Stimulated activated CD4-positive, alpha-beta T cell treated with anti-CD3 and anti-CD28 coated beads, Interleukin-1b, Interleukin-23, amount 100 ng/mL, for 48 hours (primary cell): ENCODE measurements at places on chromosomes 1 and 21.

- no peak for DNase-seq
These were observed 50.5 kb downstream of the PEX14 start for GRCh38 chr1:10525208-10525607.

DNA sequence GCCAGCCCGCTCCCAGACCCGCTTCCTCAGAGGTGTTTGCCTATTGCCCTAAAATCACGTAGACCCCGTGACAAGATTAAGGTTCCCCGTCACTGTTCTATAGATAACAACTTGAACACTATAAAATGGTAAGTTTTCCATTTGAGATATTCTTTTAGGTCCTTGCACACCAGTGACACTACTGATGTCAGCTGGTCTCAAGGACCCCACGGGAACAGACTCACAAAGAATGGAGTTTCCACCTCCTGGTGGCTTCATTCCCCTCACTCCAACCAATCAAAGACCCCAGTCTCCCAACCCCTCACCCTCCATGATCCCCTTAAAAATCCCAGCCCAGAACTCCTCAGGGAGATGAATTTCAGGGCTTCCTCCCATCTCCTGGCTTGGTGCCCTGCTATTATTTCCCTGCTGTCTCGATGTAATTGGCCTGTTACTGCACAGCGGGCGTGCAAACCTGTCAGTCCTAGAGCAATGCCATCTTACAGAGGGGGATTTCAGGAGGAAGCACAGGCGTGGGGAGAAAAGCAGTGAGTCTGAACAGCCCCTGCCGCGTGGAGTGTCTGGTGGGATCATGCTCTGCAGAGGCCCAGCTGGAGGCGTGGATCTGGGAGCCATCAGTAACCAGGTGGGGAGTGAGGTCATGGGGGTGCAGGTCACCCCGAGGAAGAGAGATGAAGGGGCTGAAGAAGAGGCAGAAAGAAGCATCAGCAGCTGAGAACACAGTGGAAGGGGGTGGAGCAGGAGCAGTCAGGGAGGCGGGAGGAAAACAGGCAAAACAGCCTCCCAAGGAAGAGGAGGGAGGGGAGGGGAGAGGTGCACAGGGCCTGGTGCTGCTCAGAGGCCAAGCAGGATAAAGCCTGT lies 35.1 kb upstream of the LBR start:
- no peak for DNase-seq

- no peak for DNase-seq
These were observed 322.8 kb downstream of the PAPPA2 start for GRCh38 chr1:176785791-176786190.

DNA sequence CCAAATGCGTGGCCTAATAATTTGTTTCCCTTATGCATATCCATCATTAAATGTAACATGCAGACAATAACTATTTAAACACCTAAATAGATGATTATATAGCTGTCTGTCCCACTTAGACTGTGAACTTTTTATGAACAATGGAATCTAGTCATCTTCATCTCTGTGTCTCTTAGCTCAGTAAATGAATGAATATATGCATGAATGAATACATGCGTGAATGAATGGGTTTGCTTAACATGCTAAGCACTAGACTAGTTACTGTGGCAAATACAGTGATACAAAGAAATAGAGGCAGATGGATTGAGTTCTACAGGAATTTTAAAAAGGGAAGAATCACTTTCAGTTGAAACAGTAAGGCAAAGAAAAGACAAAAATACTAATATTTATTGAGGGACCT lies 232.0 kb downstream of the FGGY start:
- no peak for DNase-seq

GRCh38 chr21:38358098-38358497 lies 101.3 kb downstream of the KCNJ15 start:
- DNase-seq, result no peak

DNA sequence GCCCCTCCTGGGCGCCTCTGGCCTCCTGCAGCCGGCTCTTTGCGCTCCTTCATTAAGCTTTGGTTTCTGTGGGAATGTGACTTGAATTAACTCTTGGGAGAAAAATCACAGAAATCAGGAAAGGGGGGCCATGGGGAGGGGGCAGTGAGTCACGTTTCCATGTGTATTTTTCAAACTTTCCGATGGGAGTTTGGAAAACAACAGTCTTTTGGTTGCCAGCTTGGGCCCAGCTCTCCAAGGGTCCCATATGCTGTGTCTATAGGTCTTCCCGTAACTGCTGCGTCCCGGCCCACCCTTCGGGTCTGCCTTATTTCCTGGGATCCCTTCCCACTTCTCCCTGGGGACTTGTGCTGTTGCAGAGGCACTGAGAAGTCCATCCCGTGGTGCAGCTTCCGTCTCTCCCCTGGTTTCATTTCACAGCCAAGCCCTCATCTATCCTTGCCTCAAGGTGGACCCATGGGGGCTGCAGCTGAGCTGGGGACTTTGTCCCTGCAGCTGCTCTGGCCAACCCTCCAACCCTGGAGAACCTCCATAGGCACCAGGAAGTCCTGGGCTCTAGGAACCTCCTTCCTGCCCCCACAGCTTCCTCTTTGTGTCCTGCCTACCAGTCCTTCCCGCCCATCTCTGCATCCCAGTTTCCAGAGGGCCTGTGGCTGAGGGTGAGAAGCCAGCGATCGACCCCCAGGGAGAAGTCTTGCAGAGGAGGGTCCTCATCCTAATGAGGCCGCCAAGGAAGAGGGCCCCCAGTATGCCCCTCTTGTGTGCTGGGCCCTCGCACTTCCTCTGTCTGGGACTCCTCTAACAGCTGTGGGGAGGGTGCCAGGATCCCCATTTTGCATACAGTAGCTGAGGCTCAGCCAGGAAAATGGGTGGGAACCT lies 11.6 kb upstream of the LMNA start:
- no peak for DNase-seq

GRCh38 chr1:228792601-228793000 lies 57.3 kb downstream of the RHOU start:
- DNase-seq, result no peak

- no peak for DNase-seq
These were observed 36.0 kb downstream of the EBNA1BP2 start for GRCh38 chr1:43135857-43136781.
